ENCODE measurements at places on chromosomes 3 and 15. TPM values are rescaled to one million over a fixed set of nuclear protein-coding genes. Genes with fewer than 3 reads are reported as not detected.

The CX3CR1 gene
- total RNA-seq = under 0.01 TPM

- DNase-seq = no peak
Observed at GRCh38 chr15:84721371-84721770, 5.4 kb upstream of the SEC11A start.

GRCh38 chr3:56801662-56802377, at the start of gene ARHGEF3:
ARHGEF3 (minus strand) TSS chr3:56801949; CDS start chr3:56801798, 151 bp downstream.
- peak; percentile 65 for DNase-seq

GRCh38 chr3:170240142-170240541, 17.9 kb downstream of the PRKCI start:
- no peak for DNase-seq

DNA sequence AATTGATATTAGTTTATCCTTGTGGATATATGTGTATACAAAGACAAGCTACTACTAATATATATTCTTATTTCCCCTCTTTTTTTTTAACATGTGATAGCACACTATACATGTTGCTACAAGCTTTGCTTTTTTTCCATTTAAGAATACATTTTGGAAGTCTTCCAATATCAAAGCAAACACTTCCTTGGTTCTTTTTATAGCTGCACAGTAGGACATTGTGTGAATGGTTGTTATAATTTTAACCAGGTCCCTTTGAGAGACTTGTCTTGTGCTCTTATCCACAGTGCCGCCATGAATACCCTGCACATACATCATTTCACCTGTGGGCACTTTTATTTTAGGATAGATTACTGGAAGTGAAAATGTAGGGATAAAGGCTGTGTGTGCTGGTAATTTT, 88.7 kb downstream of the CACNA2D3 start:
- no peak for DNase-seq

The GOLGA6L26 gene
- total RNA-seq = not detected

DNA sequence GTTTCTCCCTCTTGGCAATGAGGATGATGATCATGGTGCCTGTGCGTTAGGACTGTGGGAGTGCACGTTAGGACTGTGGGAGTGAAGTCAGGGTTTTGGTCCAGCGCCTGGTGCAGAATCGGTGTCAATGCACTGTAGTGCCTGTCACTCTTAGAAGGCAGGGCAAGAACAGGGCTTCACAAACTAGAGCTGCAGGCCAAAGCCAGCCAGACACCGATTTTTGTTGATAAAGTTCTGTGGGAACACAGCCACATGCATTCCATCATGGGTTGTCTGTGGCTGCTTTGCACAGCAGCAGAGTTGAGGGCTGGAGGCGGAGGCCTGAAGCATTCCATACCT, 32.6 kb upstream of the NR2C2 start:
- DNase-seq = no peak

- no peak for DNase-seq
Observed at GRCh38 chr3:142990721-142991120, 10.6 kb upstream of the U2SURP start.

- DNase-seq = no peak
Observed at GRCh38 chr3:150810641-150811040, 47.7 kb upstream of the SIAH2 start.

DNA sequence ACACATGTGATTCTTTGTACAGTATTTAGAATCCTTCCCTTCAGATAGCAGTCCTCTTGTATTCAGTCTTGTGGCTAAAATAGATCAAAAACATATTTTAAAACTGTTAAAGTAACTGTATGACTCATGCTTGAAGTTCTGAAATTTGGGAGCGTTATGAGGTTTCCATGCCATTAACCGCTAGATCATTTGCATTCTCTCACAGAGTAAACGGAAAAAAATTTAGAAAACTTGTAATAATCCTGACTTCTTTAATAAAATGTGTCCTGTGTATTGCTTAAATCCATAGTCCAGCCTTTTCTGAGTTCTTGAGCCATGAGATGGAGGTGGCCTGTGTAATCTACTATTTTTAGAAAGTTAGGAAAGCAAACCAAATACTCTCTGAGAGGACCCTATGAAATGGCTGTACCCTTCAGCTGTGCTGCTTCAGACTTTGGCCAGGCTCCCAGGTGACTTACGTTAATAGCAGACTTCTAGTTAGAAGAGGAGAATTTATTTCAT, 33.8 kb downstream of the MBNL1 start:
- peak; percentile 93 for DNase-seq

- peak; percentile 92 for DNase-seq
Observed at GRCh38 chr3:111851511-111851954, 7.5 kb upstream of the PHLDB2 start.

DNA sequence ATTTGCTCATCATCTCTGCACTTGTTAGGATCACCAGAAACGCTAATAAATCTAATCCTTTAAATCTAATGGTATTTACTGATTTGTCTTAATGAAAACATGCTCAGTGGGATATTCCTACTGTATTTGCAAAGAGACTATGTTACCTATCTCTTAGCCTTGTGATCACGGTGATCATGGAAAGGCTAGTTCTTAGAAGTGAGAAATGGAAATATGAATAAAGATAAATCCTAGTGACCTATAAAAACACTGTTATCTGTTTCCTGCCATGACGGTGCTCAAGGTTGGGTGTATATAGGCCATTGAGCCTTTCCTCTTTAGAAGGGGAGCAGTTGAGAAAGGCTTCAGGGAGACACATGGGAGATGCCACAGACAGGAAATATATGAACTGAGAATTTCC, 116.3 kb downstream of the THRB start:
- DNase-seq = no peak

The MRPS11 gene
- total RNA-seq = 23.6 TPM

GRCh38 chr15:39172380-39173281, 408.2 kb upstream of the THBS1 start:
- DNase-seq = peak; percentile 89

- peak; percentile 5 for DNase-seq
Observed at GRCh38 chr3:7841451-7841850, 660.2 kb upstream of the LMCD1 start.
